ENCODE measurements at places on chromosomes 1 and 21.

DNA sequence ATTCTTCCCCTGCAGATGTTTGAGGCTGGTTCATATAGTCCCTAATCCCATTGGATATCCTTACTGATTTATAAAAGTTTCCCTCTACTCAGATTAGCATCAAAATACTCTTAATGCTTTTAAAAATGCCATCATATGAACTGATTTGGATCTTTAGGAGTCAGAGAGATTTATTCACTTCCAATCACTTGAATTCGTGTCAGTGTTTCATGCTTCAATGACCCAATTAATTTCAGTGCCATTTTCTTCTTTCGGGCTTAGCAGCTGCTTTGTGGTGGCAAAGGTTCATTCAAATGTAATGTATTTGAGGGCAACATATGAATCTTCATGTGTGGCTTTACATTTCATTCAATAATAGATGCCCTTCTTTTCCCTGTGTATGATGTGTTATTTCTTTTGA, 2.2 kb upstream of the TSEN15 start:
- no peak for DNase-seq

DNA sequence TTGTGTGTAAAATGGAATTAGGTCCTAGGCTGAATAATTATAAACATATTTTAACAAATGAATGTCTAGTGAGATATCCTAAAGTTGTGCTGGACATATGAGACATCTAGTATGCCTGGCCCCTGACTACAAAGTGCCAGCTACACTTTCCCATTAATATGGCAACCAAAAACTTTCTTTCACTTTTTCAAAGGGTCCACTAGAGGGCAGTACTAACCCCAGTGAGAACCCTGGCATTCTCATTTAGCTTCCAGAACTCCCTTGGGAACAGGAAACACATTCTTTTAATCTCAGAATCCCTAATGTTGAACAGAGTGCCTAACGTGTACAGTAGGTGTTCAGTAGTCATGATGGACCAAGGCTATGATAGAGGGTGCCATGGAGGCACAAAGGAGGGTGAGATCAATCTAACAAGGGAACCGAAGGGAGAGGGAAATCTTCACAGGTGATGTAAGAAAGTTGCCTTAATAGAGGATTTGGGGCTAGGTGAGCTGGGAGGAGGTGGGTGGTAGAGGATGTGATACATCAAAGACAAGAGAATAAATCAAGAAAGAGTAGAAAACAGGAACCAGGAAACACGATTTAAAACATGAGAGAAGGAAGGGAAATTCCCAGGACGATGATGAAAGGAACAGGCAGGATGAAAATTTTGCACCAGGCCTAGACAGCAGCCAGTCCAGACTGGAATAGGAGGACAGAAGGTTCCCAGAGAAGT, 41.6 kb downstream of the NSL1 start:
- peak; percentile 52 for DNase-seq

DNA sequence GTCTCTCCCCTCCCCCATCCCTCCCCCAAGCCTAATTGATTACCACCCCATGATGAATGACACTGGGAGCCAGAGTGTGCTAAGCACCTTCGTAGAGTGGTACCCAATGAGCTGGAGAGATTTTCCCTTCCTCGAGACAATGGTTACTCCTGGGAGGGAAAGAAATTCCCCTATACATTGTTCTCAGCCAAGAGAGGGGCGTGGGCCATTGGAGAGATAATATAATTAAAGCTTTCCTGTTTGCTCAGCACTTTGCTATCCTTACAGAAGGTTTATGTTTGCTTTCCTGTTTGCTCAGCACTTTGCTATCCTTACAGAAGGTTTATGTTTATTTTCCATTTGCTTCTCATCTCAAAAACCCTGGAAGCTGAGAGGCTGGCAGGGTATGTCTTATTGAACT, 126.1 kb upstream of the KLHDC7A start:
- no peak for DNase-seq

DNA sequence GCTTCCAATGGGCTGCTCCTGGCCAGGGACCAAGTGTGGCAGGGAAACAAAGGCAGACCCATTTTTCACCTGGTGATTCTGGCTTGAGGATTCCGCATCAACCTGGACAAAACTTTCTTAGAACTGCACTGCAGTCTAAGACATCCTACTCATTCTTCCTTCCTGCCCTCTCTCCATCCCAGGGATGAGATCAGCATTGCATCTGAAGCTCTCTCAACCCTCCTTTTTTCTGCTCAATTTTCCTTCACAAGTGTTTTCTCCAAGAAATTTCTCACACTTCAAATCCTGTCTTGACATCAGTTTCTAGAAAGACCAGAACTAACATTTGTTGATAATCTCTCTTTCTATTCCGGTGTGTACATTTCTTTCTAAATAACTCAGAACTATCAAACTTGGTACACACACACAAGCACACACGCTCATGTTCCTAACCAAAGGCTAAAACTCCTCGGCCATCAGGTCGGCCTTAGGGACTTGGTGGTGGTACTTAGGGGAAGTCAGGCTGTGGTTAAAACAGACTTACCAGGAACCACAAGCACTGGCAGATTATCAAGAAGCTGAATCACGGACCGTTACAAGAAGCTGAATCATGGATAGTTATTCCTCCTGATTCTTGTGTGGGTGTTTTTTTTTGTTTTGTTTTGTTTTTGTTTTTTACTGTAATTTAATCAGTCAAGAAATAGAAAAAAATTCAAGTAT, 21.0 kb upstream of the CXADR start:
- peak; percentile 100 for DNase-seq

- peak; percentile 33 for DNase-seq
Measured at GRCh38 chr1:229258031-229258756, 12.7 kb upstream of the RAB4A start.

GRCh38 chr1:203666609-203667008, 40.0 kb downstream of the ATP2B4 start:
- no peak for DNase-seq

DNA sequence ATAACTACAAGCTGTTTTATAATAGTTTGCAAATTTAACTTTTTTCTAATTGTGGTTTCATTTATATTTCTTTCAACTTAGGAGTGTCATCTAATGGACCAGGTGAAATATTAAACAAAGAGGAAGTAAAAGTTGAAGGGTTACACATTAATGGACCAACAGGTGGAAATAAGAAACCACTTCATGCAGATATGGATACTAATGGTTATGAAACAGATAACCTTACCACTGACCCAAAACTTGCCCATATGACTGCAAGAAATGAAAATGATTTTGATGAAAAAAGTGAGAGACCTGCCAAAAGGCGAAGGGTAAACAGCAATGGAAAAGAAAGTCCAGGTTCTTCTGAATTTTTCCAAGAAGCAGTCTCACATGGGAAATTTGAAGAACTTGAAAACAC, 59.7 kb downstream of the MIER1 start:
- DNase-seq = no peak

DNA sequence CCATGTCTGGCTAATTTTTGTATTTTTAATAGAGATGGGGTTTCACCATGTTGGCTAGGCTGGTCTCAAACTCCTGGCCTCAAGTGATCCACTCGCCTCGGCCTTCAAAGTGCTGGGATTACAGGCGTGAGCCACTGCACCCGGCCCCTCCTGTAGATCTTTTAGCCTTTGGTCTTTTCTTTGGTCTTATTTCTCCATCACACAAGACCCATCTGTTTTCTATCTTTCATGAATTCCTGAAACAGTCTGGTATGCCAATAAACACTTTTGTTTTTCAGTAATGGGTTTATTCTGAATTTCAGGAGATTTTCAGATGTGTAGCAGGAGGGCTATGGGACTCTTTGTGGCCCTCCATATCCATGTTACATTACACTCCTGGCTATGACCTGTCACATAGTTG, 23.2 kb downstream of the ERRFI1 start:
- no peak for DNase-seq

DNA sequence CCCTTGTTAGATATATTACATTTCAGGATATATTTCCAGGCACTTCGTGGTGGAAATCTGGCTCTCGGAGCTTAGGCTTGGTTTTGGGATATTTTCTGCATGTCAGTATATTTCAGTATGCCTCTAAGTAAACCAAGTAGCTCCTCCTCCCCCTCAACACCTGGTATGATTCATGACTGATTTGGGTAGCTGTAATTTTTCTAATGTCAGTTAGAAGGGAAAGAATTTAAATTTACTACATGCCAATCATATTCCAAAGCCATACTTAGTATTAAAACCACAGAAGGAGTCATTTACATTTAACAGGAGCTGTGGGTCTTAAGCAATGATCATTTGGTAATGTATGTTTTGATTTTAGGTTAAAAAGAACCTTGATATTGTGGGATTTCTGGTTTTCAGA, 40.6 kb downstream of the ST6GALNAC3 start:
- no peak for DNase-seq

GRCh38 chr1:203268901-203269653, 36.2 kb upstream of the BTG2 start:
- peak; percentile 52 for DNase-seq

DNA sequence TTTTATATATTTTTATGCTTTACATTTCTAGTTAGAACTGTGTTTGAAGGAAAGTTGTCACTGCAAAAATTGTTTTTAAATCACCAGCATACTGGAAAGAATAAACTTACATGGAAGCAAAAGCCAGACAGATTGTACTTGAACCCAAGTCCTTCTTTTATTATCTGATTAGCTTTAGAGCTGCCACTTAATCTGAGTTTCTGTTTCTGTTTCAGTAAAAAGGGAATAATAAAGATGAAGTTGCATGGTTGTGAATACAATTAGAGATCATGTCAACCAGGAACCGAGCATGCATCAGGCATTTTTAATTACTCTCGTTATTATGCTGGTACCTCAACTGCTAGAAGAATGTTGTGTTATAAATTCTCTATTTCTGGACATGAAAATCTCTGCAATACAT, 76.9 kb upstream of the EXO1 start:
- no peak for DNase-seq

GRCh38 chr1:116151739-116152576, 40.8 kb downstream of the MAB21L3 start:
- DNase-seq = peak; percentile 57

- no peak for DNase-seq
Measured at GRCh38 chr1:174799136-174799479, 200.6 kb upstream of the CACYBP start.

- DNase-seq = no peak
Measured at GRCh38 chr1:152089014-152089674, at the start of gene TCHHL1. TCHHL1 (minus strand) TSS chr1:152089064; CDS start chr1:152088143, 921 bp downstream.

GRCh38 chr1:3491291-3492246, 37.1 kb downstream of the ARHGEF16 start:
- no peak for DNase-seq
